ENCODE measurements at places on chromosomes 1 and 21. TPM values are rescaled to one million over a fixed set of nuclear protein-coding genes. Genes with fewer than 3 reads are reported as not detected.

DNA sequence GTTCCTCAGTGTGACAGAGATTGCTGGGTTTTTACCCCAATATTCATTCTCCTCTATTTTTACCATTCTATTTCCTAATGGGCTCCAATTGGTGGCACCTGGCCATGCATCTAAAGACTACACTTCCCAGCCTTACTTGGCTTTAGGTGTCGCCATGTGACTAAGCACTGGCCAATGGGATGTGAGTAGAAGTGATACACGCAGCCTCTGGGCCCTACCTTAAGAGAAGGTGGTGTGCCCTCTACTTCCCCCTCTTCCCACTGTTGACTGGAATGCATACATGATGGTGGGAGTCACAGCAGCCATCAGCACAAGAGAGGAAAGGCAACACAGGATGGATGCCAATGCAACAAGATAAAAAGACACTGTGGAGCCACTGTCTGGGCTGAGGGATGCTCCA lies 11.4 kb upstream of the OLIG2 start:
- DNase-seq: no peak
- H3K4me3 ChIP-seq: no peak overlapping the region
- no peak overlapping the region for H3K27ac ChIP-seq
- H3K27me3 ChIP-seq: peaks cover 15% of the 10 kb centered on the region
- H3K4me1 ChIP-seq: peaks cover 3% of the 10 kb centered on the region

- no peaks in the 10 kb centered on the region for H3K4me1 ChIP-seq
- DNase-seq: no peak
- no peak overlapping the region for H3K27ac ChIP-seq
- H3K36me3 ChIP-seq: no peaks in the 10 kb centered on the region
- H3K4me3 ChIP-seq: no peak overlapping the region
- H3K27me3 ChIP-seq: peaks cover 4% of the 10 kb centered on the region
These were observed 26.5 kb upstream of the AVPR1B start for GRCh38 chr1:206143537-206144172.

DNA sequence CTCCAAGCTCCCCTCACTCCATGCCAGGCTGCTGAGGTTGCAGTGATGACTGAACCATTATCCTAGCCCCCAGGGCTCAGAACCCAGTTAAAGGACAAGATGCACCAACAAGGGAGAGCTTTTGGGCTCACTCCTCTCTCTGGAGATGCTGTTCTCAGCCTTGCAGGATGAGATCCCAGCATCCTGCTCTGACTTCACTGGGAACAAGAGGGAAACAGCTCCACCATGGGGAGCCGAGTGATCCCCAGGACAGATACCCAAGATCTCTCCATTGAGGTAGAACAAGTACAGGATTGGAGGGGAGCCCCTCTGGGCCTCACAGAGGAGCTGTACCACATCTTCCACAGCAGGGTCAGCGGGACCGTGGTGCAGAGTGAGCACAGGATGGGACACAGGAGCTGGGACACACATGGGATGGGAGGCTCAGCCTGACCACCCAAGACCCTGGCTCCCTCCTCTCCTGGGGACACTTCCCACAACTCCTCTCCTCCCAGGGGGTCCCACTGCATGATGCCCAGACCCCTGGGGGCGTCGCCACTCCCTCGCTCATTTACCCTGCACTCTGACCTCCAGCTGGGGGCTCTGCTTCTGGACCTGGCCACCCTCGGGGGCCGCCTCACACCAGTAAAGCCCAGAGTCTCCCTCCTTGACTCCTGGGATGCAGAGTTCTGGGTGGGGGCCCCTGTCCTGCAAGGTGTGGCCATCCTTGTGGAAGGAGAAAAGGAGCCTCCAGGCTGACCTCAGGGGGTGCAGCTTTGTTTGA lies 18.6 kb upstream of the SLAMF9 start:
- no peak for DNase-seq
- H3K36me3 ChIP-seq: no peaks in the 10 kb centered on the region
- H3K27me3 ChIP-seq: no peaks in the 10 kb centered on the region
- no peak overlapping the region for H3K27ac ChIP-seq
- no peak overlapping the region for H3K4me3 ChIP-seq
- H3K4me1 ChIP-seq: no peaks in the 10 kb centered on the region

- H3K27me3 ChIP-seq: peaks cover 17% of the 10 kb centered on the region
- H3K4me3 ChIP-seq: peak overlapping the region; percentile 35
- peaks cover 8% of the 10 kb centered on the region for H3K4me1 ChIP-seq
These were observed 642 bp downstream of the HCRTR1 start for GRCh38 chr1:31617916-31618746.

Gene LTN1
- 34.6 TPM for total RNA-seq

Gene LACTBL1
- not detected for total RNA-seq

Gene RASAL2
- total RNA-seq: 0.32 TPM

Gene OR2L3
- total RNA-seq: 0.11 TPM

Gene TSPAN2
- total RNA-seq: 3.5 TPM

Gene TTC39A
- not detected for total RNA-seq

Gene CELA2B
- not detected for total RNA-seq

Gene LRRC71
- not detected for total RNA-seq

Gene IARS2
- 48.5 TPM for total RNA-seq

Gene TCHHL1
- total RNA-seq: not detected

All from CD4-positive, alpha-beta memory T cell (primary cell).